Articular chondrocyte of knee joint (primary cell): ENCODE measurements at places on chromosomes 1 and 21. TPM values are rescaled to one million over a fixed set of nuclear protein-coding genes. Genes with fewer than 3 reads are reported as not detected.

Gene CRABP2
- total RNA-seq, result 1.6 and 3.0 TPM in 2 replicates

Gene HSD3B1
- total RNA-seq, result not detected in 2 replicates

Gene KRTAP13-2
- total RNA-seq, result not detected in 2 replicates

Gene PLA2G2D
- total RNA-seq, result not detected in 2 replicates

Gene NKAIN1
- total RNA-seq, result 0.32 and 0.39 TPM in 2 replicates

Gene SFN
- total RNA-seq, result 0.54 and 0.78 TPM in 2 replicates

Gene EDN2
- not detected in 2 replicates for total RNA-seq

Gene SPRR2E
- total RNA-seq, result not detected in 2 replicates

Gene CTSK
- 73.8 and 100 TPM in 2 replicates for total RNA-seq

Gene COL16A1
- total RNA-seq, result 101 and 130 TPM in 2 replicates

Gene OR2T11
- not detected in 2 replicates for total RNA-seq

Gene VAMP4
- total RNA-seq, result 16.6 and 16.9 TPM in 2 replicates

Gene TRPM2
- under 0.01 TPM in 1 of 2 replicates, not detected in the other for total RNA-seq

Gene PKLR
- 0.13 TPM in 1 of 2 replicates, not detected in the other for total RNA-seq

Gene PROX1
- total RNA-seq, result 0.13 and 0.22 TPM in 2 replicates

Gene MAP10
- 2.9 and 3.6 TPM in 2 replicates for total RNA-seq

Gene ZFP69B
- total RNA-seq, result 3.5 and 3.9 TPM in 2 replicates

Gene METTL18
- total RNA-seq, result 9.0 and 11.0 TPM in 2 replicates

Gene CHI3L1
- 5,061 and 6,408 TPM in 2 replicates for total RNA-seq

Gene NOS1AP
- total RNA-seq, result 0.65 and 0.97 TPM in 2 replicates

Gene MAB21L3
- total RNA-seq, result 0.11 and 0.26 TPM in 2 replicates

Gene FAM78B
- total RNA-seq, result 0.26 and 0.32 TPM in 2 replicates

Gene UHMK1
- total RNA-seq, result 75.8 and 92.5 TPM in 2 replicates

Gene CELA2B
- total RNA-seq, result not detected in 2 replicates

Gene ERRFI1
- 96.4 and 120 TPM in 2 replicates for total RNA-seq

Gene CHRM3
- total RNA-seq, result 0.13 and 0.43 TPM in 2 replicates

Gene CD1E
- total RNA-seq, result not detected in 2 replicates

Gene HEYL
- total RNA-seq, result under 0.01 TPM in 1 of 2 replicates, not detected in the other

Gene RNU1-2
- total RNA-seq, result under 0.01 TPM in 2 replicates

Gene CLCA1
- not detected in 2 replicates for total RNA-seq

Gene MYBPH
- total RNA-seq, result 0.52 and 0.54 TPM in 2 replicates

Gene PTPRF
- total RNA-seq, result 22.5 and 30.6 TPM in 2 replicates

Gene COL24A1
- total RNA-seq, result 1.3 and 2.9 TPM in 2 replicates

Gene NPR1
- under 0.01 and 0.13 TPM in 2 replicates for total RNA-seq

Gene VASH2
- total RNA-seq, result 0.13 and 0.43 TPM in 2 replicates

Gene CYP4A11
- not detected in 2 replicates for total RNA-seq

Gene BRDT
- total RNA-seq, result not detected in 2 replicates

Gene AQP10
- total RNA-seq, result 0.13 TPM in 1 of 2 replicates, not detected in the other

Gene LSM10
- total RNA-seq, result 4.8 and 7.7 TPM in 2 replicates

Gene MORN1
- 9.0 and 10.4 TPM in 2 replicates for total RNA-seq

Gene PADI1
- total RNA-seq, result 0.11 TPM in 1 of 2 replicates, not detected in the other

Gene ATXN7L2
- 1.6 and 2.4 TPM in 2 replicates for total RNA-seq

Gene LRRIQ3
- total RNA-seq, result 0.39 and 1.5 TPM in 2 replicates

Gene SLC44A5
- 0.39 and 0.43 TPM in 2 replicates for total RNA-seq
